Activated T-cell treated with anti-CD3 and anti-CD28 coated beads, Interleukin-2, amount 50 U/mL, for 4 hours (primary cell): ENCODE measurements at places on chromosomes 6 and 20.

GRCh38 chr6:84466511-84466910 lies 239.1 kb upstream of the CEP162 start:
- no peak for DNase-seq

DNA sequence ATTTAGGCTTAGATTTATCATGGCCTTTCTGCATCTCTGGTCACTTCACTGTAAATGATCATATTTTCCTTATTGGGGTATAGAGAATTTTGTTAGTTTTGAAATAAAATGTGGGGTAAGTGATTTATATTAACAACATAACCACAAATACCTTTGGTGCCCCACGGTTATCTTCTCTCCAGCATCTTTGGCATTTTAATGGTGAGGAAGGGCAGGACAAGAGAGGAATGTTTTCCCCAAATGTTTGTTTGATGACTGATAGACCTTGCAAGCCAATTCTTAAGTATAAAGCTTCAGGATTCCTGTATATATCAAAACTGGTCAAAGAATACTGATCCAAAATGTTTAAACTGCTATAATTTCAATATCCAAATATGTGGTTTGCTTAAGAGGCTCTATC lies 171.6 kb upstream of the SMLR1 start:
- no peak for DNase-seq

DNA sequence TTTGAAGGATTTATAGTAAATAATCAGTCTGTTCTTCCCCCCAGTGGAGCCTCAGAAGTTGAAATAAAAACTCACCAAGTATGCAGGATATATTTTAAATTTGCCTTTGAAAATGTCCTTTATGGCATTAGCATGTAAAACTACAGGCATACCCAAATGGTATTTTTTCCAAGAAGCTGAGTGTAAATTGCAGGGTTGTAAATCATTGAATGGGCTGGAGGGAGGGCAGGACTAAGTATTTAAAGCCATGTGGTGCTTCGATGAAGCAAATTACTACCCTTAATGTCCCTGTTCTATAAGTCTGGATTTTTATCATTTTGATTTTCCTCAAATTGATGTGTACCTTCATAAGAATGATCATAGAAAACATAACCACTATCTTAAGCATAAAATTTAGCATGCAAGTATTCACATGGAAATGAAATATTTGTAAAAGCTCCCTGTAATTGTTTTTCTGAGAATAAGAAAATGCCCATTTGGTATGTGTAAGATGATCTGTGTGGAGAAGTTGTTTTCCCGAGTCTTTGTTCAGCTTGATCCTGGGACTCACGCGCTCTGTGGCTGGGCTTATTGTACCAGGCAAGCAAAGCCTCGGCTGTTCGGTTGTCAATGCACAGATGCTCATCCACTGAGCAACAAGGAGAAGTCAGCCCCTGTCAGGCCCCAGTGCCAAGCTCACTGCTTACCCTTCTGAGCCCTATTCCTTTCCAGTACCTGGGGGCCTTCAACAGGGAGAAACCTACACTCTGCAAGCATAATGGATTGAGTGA lies 66.7 kb downstream of the CD164 start:
- DNase-seq: no peak

DNA sequence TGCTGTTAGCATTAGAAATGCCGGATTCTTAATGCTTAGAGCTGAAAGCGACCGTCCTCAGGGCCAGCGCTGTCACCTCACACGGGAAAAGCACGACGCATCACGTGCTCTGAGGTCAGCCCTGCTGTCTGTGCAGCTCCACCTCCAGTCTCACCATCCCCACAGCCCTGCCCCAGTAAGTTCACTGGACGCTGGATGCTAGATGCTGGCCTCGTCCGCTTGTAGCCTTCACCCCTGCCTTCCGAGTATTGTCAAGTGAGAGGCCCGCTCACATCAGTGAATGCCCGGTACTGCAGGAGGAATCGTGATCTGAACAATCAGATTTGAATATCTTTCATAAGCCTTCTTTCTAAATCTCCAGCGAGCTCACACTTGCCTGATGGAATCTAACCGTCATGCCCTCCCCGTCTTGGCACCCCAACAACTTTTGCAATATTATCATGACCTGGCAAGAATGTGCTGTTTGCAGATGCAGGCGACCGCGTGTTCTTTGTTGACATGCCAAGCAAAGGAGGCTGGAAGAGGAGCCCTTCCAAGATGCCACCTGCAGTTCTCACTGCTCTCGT lies 64.9 kb downstream of the DLL1 start:
- no peak for DNase-seq

DNA sequence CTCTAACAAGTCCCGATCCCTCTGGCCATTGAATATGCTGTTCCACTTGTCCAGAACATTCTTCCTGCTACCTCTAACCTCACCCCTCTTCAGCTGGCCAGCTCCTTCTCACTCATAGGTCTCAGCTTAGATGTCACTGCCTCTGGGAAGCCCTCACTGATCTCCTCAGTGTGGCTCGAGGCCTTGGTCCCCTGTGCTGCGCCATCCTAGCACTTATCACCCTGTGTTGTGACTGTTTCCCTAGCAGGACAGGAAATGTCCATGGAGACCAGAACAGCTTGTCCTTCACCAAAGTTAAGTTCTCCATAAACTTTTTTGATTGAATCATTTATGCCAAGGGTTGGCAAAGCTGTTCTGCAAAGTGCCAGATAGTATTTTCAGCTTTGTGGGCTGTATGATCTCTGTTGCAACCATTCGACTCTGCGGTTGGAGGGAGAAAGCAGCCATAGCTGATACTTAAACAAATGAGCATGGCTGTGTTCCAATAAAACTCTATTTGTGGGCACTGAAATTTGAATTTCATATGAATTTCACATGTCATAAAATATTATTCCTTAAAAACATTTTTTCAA lies 6.5 kb upstream of the BNIP5 start:
- DNase-seq: no peak

GRCh38 chr6:40947876-40948526 lies 91.0 kb downstream of the UNC5CL start:
- DNase-seq: no peak

DNA sequence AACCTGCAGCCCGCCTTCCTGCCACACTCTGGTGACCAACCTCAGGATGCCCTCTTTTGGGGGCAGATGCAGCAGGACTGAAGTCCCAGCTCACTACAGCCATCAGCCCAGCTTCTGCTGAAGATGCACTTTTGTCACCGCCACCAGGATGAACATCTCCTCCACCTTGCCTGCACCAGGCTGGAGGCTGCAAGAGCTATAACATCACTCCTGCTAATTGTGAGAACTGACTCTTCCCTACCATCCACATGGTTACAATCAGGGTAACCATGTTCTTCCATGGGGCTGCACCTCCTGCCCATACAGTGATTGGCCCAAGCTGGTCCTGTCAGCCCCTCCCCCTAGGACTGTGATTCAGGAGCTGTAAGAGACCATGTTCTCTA lies 2.0 kb upstream of the ACTL10 start:
- DNase-seq: no peak

GRCh38 chr6:150238846-150239407 lies 96.1 kb downstream of the PPP1R14C start:
- DNase-seq: no peak

GRCh38 chr6:96755096-96755495 lies 82.2 kb downstream of the GPR63 start:
- DNase-seq: no peak

DNA sequence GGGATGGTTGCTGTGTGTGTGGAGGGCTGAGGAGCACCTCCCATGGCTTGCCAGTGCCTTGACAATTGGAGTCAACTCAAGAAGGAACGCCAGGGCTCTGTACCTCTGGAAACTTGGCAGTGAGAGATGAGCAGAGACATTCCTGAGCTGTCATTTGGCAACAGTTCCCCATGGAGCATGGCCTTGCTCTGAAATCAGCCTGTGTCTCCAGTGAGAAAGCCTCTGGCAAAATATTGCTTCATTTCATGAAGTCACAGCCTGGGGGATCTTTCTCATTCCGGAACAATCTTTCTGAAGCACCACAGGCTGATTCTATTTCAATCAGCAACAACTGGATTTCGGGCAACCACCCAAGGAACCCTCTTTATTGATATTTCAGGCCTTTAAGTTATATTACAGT lies 52.2 kb upstream of the FNDC1 start:
- no peak for DNase-seq

DNA sequence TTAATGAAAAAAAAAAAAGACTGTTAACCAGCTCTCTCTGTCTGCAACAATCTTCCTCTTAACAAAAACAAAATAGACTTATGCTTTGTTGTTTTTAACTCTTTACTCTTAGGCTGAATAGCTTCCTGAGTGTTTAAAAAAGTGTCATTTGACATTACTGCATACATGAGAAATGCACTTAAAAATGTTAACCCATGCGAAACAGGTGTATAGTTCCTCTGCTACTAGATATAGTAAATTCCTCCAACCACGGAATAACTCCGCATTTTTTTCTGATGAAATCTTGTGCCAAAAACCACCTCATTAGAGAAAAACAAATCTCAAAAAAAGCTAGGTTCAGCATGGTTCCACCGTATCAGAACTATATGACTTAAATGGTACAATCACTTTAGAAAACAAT lies 426.0 kb downstream of the ADGRB3 start:
- no peak for DNase-seq

DNA sequence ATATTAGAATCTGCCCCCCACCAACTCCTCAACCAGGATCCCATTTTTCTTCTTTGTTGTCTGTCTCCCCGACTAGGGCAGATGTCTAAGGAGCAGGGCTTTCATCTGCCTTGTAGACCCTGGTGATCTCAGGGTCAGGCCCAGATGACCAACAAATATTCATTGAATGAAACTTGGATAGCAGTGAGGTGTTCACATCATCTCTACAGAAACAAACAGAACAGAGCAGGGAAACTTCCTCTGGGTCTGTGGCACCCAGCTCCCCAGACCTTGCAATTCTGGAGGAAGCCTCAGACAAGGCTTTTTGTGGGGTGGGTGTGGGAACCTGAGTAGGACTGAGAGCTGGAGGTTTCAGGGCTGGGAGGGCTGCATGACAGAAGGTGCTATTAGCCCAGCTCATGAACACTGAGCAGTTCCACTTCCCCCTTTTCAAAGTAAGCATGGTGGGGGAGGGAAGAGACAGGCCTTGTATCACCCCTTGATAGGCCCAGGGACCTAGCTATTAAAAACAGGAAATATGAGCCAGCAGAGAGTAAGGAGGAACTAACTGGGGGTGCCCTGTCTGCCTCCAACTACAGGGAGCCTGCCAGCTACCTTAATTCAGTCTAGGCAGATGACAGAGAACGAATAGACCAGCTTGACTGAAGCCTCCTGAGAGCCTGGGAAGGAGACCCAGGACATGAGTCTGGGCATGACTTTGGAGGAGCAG lies 37.3 kb upstream of the TOP1 start:
- DNase-seq: no peak

DNA sequence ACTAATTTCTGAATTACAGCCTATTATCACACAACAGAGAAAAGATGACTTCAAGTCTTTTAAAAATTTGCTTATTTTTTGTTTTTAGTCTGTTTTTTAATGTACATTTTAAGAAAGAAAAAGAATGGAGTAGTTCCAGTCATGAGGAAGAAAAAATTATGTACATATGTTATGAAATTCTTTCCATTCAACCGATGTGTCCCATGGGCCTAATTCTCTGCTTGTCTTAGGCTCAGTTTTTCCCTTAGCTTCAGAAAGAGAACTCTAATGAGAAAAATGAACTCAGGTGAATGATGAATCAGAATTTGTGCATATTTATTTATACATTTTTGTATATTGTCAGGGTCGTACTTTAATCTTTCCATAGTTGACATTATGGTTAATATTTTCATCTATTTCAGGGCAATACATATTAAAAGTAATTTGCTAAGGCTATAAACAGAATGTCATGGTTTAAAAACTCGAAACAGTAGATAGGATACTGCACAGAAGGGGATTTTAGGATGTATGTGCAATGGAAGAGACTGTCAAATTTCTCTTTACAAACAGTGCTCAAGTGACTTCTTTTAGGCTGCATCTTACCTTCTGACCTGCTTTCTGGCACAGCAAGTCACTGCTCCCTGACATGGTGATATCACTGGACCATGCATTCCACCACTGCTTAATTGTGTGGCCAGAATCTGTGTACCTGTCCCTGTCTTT lies 153.1 kb downstream of the EPHA7 start:
- DNase-seq: no peak

- no peak for DNase-seq
Measured at GRCh38 chr6:111445861-111446267, 37.2 kb downstream of the REV3L start.

GRCh38 chr20:49354673-49355072 lies 76.8 kb upstream of the ZNFX1 start:
- DNase-seq: no peak

DNA sequence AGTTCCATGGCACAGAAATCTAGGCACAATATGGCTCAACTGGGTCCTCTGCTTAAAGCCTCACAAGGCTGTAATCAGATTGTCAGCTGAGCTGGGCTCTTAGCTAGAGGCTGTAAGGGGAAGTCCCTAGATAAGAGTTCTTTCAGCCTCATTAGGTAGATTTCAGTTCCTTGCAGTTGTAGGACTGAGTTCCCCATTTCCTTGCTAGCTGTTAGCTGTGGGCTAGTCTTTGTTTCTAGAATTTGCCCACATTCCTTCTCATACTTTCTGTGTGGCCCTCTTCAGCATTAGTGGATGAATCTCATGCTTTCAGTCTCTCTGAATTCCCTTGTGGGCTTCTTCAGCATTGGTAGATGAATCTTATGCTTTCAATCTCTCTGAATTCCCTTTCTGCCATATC lies 71.0 kb upstream of the MRAP2 start:
- no peak for DNase-seq

DNA sequence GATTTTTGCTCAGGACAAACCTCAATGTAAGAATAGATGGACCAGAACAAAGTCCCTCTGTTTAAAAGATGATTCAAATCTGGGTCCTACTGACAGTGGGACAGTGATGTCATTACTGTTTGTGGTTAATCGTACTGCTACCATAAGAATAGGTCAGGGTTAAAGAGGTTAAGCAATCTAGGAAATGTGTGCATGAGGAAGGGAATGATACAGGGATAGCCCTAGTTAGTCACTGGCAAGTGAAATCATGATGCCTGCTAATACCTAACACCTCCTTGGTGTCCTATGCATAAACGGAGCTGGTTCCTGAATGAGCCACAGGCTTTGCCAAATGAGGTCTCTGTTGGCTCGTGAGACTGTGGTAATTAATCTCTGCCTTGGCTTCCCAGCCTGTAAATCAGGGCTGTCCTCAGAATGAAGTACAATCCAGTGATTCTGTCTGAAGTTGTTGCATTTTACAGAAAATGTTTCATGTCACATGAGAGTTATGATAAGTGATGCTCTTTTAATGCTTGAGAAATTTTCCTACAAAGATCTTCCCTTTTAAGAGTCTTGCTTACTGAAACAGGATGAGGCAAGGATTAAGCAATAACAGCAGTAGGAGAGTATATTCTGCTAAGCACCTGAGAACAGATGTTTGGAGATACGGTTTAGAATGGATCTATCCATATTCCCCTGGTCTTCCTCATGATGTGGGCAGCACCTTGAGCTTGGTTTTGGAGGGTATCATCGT lies 3.8 kb downstream of the MEP1A start:
- no peak for DNase-seq
